Skin of body (tissue), 3 donors: ENCODE measurements at places on chromosomes 1 and 21.

GRCh38 chr1:242425232-242425631 lies 99.3 kb downstream of the PLD5 start:
- DNase-seq, result no peak

DNA sequence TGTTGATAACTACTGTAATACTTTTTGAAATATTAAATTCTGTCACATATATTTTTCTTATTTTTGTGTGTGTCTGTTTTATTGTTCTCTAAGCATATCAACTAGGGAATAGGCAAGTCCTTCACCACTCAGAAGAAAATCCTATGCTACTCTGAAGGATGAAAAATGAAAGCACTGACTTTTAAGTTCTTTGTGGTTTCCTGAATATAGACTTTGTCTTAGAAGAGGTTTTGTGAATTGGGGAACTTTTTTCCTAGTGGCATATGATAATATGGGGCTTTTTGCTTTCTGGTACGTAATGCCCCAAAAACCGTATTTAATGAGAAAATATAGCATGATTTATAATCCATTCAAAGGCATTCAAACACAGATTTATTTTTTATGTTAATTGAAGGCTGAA lies 136.0 kb downstream of the SNX7 start:
- DNase-seq, result no peak

- no peak for DNase-seq
Measured at GRCh38 chr1:172460887-172461315, 17.0 kb upstream of the PIGC start.

- DNase-seq, result no peak
Measured at GRCh38 chr1:220887520-220888416, 8.5 kb downstream of the HLX start.

GRCh38 chr1:70090875-70091274 lies 114.5 kb downstream of the LRRC40 start:
- DNase-seq, result no peak

- no peak for DNase-seq
Measured at GRCh38 chr1:38526046-38526445, 333.5 kb downstream of the RRAGC start.

DNA sequence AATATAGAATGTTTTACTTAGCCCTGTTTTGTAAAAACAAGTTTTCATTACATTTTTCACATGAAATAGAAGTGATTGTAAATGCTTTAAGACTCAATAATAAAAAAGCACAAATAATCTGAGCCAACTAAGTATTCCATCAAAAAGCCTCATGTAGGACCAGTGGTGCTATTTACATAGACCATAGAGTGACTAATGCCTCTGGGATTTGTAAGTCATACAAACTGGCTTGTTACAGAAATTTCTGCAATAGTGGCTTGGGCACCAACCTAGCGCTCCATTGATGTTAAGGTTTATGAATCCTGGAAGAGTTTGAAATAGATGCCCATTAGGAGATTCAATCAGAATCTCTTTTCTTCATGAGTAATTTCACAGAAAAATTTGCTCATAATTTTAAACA lies 31.9 kb downstream of the ZMYM1 start:
- no peak for DNase-seq

DNA sequence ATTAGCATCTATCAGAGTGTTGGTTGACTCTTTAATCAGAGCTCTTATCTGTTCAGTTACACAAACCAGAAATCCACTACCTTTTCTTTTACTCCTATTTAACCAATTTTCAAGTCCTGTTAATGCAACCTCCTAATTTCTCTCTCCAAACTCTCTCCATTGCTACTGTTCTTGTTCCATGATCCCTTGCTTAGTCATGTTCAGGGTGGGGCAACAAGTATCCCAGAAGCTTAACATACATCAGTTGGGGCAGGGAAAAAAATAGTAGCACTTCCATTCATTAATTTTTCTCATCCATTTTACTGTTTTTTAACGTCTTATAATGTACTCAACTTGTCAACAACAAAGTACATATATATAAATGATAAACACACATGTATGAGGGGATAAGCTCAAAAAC lies 111.2 kb upstream of the LBR start:
- no peak for DNase-seq

GRCh38 chr1:18927654-18928272 lies 25.4 kb upstream of the ALDH4A1 start:
- DNase-seq, result no peak

GRCh38 chr1:31745096-31745945 lies 18.8 kb downstream of the ADGRB2 start:
- no peak for DNase-seq

DNA sequence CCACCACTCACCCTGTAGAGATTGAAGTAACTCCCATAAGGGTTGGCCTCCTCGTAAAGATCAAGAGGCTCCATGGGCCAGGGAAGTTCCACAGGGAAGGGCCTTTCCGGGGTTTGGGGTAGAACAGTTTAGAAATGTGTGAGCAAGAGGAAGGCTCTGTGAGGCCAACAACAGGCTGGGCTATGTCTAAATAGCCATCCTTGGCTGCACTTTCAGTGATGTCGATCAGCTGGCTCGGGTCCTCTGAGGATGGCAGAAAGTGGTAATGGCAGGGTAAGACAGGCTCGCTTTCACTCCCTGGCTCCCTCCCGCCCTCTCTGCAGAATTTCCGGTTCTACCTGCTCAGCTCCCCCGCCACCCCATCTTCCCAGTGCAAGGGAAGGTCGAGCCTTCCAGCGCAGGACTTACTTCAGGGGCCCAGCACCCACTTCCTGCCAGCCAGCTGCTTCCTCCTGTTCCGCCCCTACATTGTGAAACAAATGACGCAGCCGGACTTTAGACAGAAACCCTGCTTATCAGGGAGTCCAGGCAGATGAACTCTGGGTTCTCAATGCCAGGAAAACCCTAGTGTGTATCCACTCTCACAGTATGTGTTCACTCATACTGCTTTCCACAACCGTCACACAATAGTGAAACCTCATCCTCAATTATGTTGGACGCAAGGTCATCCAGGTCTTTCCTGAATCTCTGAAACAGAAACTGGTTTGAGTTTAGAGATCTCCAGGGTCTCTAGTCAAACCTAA lies 7.3 kb downstream of the F11R start:
- DNase-seq, result peak; percentile 73

- no peak for DNase-seq
Measured at GRCh38 chr1:178495741-178496409, 889 bp downstream of the CLEC20A start.

GRCh38 chr21:41954654-41955499 lies 1.1 kb upstream of the C2CD2 start:
- DNase-seq, result no peak

DNA sequence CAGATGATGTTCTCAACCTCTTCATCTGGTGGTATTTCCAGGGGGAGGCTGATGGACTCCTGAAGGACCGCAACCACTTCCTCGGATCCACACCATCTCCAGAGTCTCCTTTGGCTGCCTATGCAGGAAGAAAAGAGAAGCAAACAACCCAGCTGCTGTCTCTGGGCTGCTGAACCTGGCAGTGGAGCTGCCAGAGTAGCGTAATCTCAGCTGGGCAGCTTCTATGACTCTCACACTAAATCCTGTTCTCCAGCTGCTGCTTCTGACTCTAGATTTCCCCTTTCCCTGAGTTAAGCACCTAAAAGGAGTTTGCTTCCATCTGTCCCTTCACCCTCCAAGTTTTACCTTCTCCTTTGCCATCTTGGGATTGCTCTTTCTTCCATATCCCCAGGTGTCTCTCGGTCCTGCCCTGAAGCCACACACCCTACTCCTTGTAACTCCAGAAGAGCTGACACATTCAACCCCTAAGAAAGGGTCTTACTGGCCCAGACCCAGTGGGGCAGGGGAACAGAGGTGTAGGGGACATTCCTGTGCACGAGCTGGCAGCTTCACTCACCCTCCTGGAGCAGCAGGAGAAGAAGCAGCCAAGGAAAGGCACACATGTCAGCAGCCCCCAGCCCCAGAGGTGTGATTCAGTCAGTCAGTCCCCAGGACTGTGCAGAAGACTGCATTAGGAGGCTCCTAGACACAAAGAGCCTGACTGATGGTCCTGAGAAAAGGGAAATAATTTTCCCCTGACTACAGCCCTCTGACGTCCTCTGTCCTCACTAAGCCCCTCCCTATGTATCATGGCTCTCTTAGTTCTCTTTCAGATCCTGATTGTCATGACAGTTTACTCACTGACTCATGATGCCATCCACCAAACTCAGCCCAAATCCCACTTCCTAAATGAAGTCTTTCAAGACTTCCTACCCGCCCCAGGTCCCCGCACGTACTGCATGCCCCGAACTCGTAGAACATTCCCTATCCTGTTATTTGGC lies at the start of gene SLAMF9:
SLAMF9 (minus strand) TSS at position 702 of the 980 bp plus-strand sequence; CDS start at position 602, 100 bp downstream.
- peak; percentile 9 for DNase-seq

DNA sequence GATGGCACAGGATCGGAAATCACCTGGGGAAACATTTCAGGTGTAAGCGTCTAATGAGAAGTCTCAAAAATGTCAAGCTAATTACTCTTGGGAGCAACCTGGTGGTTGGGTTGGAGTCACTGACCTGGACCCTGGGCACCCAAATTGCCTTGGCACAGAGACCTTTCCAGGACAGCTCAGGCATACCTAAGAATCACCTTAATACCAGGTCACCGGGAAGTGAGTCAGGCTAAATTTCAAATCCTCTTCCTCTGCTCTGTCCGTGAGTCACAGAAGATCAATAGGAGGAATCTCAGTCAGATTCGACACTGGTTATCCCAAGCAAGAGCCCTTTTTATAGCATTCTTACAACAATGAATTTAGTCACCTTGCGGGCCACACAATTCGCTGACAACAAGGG lies 179.6 kb upstream of the CAMK1G start:
- DNase-seq, result no peak

DNA sequence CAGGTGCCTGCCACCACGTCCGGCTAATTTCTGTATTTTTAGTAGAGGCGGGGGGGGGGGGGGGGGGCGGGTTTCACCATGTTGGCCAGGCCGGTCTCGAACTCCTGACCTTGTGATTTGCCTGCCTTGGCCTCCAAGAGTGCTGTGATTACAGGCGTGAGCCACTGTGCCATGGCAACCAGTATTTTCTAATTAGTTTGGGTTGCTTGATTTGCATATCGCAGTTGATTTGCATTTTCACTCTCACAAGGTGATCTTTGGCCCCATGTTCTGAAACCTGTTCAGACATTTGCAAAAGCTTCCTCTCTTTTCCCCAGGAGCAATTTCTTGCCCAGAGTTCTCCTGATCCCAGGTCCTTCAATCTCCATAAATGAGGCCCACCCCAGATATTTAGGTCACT lies 1.7 kb downstream of the TOR3A start:
- DNase-seq, result no peak

GRCh38 chr1:49971088-49971487 lies 52.7 kb downstream of the AGBL4 start:
- DNase-seq, result no peak

GRCh38 chr1:46526691-46527291 lies 24.7 kb downstream of the KNCN start:
- no peak for DNase-seq
